HCEC 1CT (cell line): ENCODE measurements at places on chromosomes 1 and 21.

DNA sequence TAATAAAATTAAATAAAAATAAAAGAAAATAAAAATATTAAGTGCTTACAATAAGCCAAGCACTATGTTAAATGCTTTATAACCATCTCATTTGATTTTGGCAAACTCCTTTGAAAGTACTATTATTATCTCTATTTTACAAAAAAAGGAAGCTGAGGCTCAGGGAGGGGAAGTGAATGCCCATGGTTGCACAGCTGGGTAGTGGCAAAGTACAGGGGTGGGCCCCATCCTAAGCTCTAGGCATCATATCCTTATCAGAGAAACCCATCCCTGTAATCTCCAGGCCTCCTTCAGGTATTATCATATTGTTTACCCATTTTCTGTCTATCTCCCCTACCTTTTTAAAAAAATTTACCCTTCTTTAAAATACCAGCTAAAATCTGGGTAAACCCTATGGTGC lies 2.3 kb upstream of the MED18 start:
- no peak for DNase-seq

- DNase-seq, result no peak
These were observed 64.0 kb downstream of the SAMSN1 start for GRCh38 chr21:14482165-14482564.

DNA sequence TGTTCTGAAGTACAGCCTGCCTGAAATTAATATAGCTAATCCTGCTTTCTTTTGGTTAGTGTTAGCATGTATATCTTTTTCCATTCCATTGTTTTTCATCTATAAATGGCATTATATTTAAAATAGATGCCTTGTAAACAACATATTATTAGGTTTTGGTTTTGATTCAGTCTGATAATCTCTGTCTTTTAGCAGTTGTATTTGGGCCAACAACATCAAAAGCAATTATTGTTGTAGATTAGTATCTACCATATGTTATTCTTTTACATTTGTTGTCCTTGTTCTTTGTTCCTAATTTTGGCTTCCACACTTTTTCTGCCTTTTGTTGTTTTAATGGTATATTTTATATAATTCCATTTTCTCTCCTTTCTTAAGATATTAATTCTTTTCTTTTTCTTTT lies 678.2 kb upstream of the PRMT6 start:
- DNase-seq, result no peak

- DNase-seq, result peak; percentile 64
These were observed 741 bp downstream of the RGS2 start for GRCh38 chr1:192809307-192810252.

DNA sequence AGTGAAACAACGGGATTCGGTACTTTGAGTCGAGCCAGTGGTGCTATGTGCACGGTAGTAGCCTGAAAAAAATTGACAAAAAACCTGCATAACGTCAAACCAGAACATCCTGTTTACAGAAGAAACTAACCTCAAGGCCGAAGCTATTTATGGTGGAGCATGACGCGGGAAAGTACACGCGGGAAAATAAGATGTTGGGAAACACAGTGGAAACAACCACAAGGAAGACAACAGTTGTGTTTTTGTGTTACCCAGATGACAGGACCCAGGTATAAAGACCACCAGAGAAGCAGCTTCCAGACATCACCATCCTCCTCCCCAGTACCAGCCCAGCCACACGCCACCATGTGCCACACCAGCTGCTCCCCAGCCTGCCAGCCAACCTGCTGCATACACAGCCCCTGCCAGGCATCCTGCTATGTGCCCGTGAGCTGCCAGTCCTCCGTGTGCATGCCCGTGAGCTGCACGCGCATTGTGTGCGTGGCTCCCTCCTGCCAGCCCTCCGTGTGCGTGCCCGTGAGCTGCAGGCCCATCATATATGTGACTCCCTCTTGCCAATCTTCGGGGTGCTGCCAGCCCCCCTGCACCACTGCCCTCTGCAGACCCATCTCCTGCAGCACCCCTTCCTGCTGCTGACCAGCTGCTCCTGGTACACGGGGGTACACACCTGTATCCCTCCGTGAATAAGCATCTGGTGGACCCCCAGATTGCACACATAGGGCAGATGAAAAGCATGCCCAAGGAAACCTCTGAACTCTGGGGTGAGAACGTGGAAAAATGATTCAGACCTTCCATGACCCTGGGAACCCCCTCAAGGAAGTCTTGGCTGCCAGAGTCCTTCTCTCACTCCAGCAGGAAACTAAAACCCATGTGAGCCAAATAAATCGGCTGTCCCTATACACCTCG lies at the start of gene KRTAP12-3:
Gene KRTAP12-3, plus strand, starts transcription at position 298 of the 906 bp plus-strand sequence. Its CDS starts 48 bp downstream, at position 346.
- DNase-seq, result no peak
